ENCODE measurements at places on chromosomes 6 and 20.
A peak's percentile ranks its signal among the peaks of the same experiment; 100 is the strongest.

GRCh38 chr6:36210886-36211595 is 14.5 kb downstream of the BRPF3 start:
- H3K4me1 ChIP-seq: no peaks in the 10 kb centered on the region
- no peak for DNase-seq
- H3K27ac ChIP-seq: no peak overlapping the region
- no peaks in the 10 kb centered on the region for H3K27me3 ChIP-seq
- H3K4me3 ChIP-seq: no peak overlapping the region

DNA sequence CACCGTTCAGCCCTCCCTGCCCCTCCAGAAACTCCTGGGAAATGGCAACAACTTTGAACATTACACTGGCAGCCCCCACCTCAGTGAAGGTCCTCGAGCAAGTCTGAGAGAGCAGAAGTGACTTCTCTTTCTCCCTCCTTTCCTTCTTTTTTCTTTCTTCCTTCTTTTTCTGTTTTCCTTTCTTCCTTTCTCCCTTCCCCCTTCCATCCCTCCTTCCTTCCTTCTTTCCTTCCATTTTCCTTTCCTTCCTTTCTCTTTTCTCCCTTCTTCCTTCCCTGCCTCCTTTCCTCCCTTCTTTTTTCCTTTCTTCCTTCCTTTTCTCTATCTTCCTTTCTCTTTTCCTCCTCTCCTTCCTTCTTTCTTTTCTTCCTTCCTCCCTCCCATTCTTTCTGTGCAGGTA is 162.7 kb downstream of the UNC5CL start:
- no peak for DNase-seq
- H3K27ac ChIP-seq: no peak overlapping the region
- H3K4me3 ChIP-seq: no peak overlapping the region
- no peaks in the 10 kb centered on the region for H3K4me1 ChIP-seq

DNA sequence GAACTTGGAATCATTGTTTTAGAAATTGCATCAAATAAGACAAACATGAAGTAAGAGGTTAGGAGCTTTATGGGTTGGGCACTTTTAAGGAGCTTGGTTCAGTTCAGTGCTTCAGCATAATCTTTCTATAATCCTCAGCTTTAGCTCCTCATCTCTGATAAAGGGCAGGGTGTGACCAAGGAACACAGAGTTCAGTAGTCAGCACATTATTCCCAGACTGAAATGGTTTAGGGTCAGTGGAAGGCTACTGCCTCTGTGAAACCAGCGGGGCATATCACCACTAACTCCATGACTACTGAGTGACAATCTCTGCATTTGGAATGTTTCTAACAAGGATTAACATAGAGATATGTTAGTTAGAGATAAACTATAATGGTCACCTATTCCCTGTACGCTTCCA is 36.9 kb downstream of the CRYBG1 start:
- H3K4me1 ChIP-seq: no peaks in the 10 kb centered on the region
- H3K36me3 ChIP-seq: no peaks in the 10 kb centered on the region
- peaks cover 3% of the 10 kb centered on the region for H3K27me3 ChIP-seq
- H3K4me3 ChIP-seq: no peak overlapping the region
- H3K27ac ChIP-seq: no peak overlapping the region
- DNase-seq: no peak

DNA sequence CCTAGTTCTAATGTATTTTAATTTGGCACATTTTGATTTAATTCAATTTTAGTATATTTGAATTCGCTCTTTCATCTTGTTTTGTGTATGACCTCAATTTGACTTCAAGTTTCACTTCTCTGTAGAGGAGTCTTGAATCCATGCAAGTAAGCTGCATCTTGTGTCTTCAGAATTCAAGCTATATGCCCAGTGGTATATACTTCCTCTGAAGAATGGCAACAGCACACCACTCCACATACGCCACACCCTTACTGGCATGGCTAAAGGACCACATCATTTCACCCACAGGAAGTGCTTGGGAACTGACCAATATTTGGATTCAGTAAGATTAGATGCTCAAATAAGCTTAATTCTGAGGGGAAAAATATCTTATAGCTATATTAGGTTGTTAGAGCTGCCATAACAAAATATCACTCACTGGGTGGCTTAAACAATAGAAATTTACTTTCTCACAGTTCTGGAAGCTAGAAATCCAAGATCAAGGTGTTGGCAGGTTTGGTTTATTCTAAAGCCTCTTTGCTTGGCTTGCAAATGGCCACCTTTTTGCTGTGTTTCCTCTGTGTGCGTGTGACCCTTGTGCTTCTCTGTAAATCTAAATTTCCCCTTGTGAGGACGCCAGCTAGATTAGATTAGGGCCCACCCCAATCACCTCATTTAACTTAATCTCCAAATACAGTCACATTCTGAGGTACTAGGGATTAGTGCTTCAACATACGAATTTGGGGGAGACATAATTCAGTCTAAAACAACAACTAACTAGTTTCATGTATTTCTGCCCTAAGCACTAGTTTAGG is 2.8 kb upstream of the ASF1A start:
- H3K4me1 ChIP-seq: peaks cover 14% of the 10 kb centered on the region
- H3K4me3 ChIP-seq: no peak overlapping the region
- H3K36me3 ChIP-seq: no peaks in the 10 kb centered on the region
- no peak overlapping the region for H3K27ac ChIP-seq

DNA sequence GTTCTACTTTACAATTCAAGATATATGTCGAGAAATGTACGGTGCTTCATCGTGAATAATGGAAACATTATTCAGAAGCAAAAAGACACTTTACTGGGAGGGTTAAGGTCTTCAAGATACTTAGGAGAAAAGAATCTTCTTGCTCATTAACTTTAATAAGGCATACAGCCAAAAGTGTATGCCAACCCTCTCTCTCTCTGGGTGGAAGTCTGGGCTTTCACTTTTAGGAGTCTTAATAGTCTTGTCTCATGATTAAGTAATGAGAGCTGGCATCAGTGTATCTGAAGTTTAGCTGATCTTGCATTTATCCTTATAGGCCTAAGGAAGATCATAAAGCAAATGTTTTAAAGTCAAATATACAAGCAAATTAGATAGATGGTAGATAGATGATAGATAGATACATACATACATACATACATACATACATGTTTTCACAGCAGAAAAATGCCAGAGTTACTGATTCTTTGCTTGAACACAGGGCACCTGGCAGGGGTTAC is 21.5 kb downstream of the OLIG3 start:
- no peaks in the 10 kb centered on the region for H3K36me3 ChIP-seq
- H3K27me3 ChIP-seq: no peaks in the 10 kb centered on the region
- no peaks in the 10 kb centered on the region for H3K4me1 ChIP-seq
- no peak overlapping the region for H3K4me3 ChIP-seq

DNA sequence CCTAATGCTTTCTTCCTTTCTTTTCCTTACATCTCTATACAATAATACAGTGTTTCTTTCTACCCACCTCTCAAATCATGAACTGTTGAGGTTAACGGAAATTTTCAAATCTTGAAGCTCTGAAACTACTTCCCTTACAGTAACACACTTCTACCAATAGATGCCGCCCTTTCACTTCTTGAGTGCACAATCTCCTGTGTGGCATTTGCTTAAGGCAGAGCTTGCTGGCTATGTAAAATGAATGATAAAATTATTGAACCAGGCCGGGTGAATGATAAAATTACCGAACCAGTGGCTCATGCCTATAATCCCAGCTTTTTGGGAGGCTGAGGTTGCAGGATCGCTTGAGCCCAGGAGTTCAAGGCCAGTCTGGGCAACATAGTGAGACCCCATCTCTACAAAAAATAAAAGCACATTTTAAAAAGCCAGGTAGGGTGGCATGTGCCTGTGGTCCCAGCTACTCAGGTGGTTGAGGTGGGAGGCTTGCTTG is 56.8 kb downstream of the KCNS1 start:
- DNase-seq: no peak
- no peaks in the 10 kb centered on the region for H3K27me3 ChIP-seq
- H3K4me1 ChIP-seq: peaks cover 21% of the 10 kb centered on the region

- no peaks in the 10 kb centered on the region for H3K27me3 ChIP-seq
- DNase-seq: peak; percentile 50
- no peak overlapping the region for H3K4me3 ChIP-seq
- H3K36me3 ChIP-seq: no peaks in the 10 kb centered on the region
These were observed 98.3 kb downstream of the HAO1 start for GRCh38 chr20:7841971-7842310.

- H3K4me3 ChIP-seq: no peak overlapping the region
- peak; percentile 12 for DNase-seq
- peaks cover 10% of the 10 kb centered on the region for H3K4me1 ChIP-seq
- H3K36me3 ChIP-seq: no peaks in the 10 kb centered on the region
- no peak overlapping the region for H3K27ac ChIP-seq
These were observed 469.1 kb upstream of the RUNX2 start for GRCh38 chr6:44858998-44859397.

- no peak overlapping the region for H3K27ac ChIP-seq
- H3K27me3 ChIP-seq: no peaks in the 10 kb centered on the region
- no peak overlapping the region for H3K4me3 ChIP-seq
- no peaks in the 10 kb centered on the region for H3K4me1 ChIP-seq
- peak; percentile 36 for DNase-seq
These were observed 67.1 kb upstream of the ADGRF1 start for GRCh38 chr6:47109281-47109680.

- no peak for DNase-seq
- H3K27ac ChIP-seq: no peak overlapping the region
- no peaks in the 10 kb centered on the region for H3K27me3 ChIP-seq
- peaks cover 89% of the 10 kb centered on the region for H3K4me1 ChIP-seq
- no peaks in the 10 kb centered on the region for H3K36me3 ChIP-seq
- H3K4me3 ChIP-seq: no peak overlapping the region
These were observed 16.8 kb downstream of the GCLC start for GRCh38 chr6:53528107-53528506.

DNA sequence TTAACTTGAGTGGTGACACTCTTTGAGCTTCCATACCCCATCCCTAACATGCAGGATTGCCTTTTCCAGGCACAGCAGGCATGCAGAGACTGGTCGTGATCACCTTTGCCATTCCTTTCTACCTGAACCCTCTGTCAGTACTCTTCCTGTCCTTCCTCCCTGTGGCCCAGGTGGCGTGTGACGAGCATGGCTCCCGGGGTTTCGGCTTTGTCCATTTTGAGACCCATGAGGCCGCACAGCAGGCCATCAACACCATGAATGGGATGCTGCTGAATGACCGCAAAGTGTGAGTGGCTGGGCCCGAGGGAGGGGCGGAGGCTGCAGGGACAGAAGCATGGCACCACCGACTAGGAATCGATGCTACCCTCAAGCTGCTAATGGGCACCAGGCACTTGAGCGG is 6.7 kb downstream of the PABPC1L start:
- no peaks in the 10 kb centered on the region for H3K4me1 ChIP-seq
- no peaks in the 10 kb centered on the region for H3K36me3 ChIP-seq
- H3K27ac ChIP-seq: no peak overlapping the region
- DNase-seq: no peak
- no peak overlapping the region for H3K4me3 ChIP-seq

DNA sequence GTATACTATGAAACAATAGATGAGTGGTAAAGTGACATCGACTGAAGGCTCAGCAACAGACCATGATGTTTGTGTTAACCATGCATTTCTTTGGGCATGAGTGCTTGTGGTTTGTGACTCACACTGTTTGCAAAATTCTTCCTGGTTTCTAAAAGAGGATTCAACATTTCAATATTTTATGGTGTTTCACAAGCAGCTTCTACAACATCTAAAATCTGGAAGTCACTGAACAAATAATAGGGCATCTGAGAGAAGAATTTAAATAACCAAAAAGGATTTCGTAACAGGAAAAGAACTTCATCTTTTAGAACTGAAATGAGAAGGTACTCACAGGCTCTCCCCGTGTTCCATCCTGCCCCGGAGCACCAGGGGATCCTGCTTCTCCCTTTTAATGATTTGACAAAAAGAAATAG is 146.2 kb downstream of the COL21A1 start:
- no peaks in the 10 kb centered on the region for H3K27me3 ChIP-seq
- peaks cover 3% of the 10 kb centered on the region for H3K36me3 ChIP-seq
- no peak overlapping the region for H3K27ac ChIP-seq
- no peak for DNase-seq
- no peak overlapping the region for H3K4me3 ChIP-seq
- H3K4me1 ChIP-seq: no peaks in the 10 kb centered on the region

GRCh38 chr6:36929607-36930006 is 24.9 kb upstream of the PI16 start:
- no peaks in the 10 kb centered on the region for H3K27me3 ChIP-seq
- H3K27ac ChIP-seq: no peak overlapping the region
- no peak overlapping the region for H3K4me3 ChIP-seq
- peaks cover 30% of the 10 kb centered on the region for H3K4me1 ChIP-seq
- peaks cover 12% of the 10 kb centered on the region for H3K36me3 ChIP-seq

- peak overlapping the region; percentile 73 for H3K27ac ChIP-seq
- H3K36me3 ChIP-seq: peaks cover 24% of the 10 kb centered on the region
- no peaks in the 10 kb centered on the region for H3K27me3 ChIP-seq
- no peak overlapping the region for H3K4me3 ChIP-seq
- peak; percentile 41 for DNase-seq
- peaks cover 35% of the 10 kb centered on the region for H3K4me1 ChIP-seq
These were observed 7.7 kb downstream of the MANBAL start for GRCh38 chr20:37297066-37297736.

DNA sequence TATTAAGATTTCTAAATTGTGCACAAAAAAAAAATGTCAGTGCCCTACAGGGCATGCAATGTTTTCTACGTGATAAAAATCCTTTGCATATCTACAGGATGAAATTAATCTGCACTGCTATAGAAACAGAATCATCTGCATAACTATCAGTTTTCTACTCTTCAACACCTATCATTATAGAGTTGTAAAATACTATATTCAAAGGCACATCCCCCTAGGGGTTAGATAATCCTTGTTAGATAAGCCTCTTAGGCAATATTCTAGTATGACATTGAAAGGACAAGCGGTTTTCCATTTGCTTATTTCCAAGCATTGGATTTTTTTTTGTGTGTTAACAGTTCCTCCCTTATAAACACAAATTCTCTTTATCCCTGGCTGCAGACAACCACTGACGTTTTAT is 98.7 kb upstream of the LAMA2 start:
- no peaks in the 10 kb centered on the region for H3K36me3 ChIP-seq
- no peak for DNase-seq
- no peaks in the 10 kb centered on the region for H3K27me3 ChIP-seq
- no peak overlapping the region for H3K4me3 ChIP-seq
- no peaks in the 10 kb centered on the region for H3K4me1 ChIP-seq

- no peaks in the 10 kb centered on the region for H3K4me1 ChIP-seq
- H3K36me3 ChIP-seq: no peaks in the 10 kb centered on the region
- H3K27ac ChIP-seq: no peak overlapping the region
These were observed 400.3 kb downstream of the TFAP2A start for GRCh38 chr6:10014557-10014956.

DNA sequence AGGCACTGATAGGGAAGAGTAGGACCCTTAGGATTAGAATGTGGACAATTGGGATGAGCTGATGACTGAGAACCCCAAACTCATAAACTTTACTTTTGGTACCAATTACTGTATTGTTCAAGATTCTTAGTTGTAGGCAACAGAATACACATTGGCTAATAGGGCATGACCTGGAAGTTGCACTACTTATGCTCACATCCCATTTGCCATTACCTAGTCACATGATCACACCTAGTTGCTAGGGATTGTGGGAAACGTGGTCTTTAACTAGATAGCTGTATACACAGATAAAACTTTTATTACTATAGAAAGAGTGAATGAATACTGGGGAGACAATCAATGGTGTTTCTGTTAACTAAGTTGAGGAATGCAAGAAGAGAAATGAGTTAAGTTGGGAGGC is 113.4 kb upstream of the AKIRIN2 start:
- no peaks in the 10 kb centered on the region for H3K27me3 ChIP-seq
- no peaks in the 10 kb centered on the region for H3K36me3 ChIP-seq
- DNase-seq: no peak
- no peak overlapping the region for H3K4me3 ChIP-seq

- H3K27me3 ChIP-seq: peaks cover 73% of the 10 kb centered on the region
- peak overlapping the region; percentile 57 for H3K4me3 ChIP-seq
- no peak for DNase-seq
- H3K27ac ChIP-seq: peak overlapping the region; percentile 66
- H3K4me1 ChIP-seq: peaks cover 14% of the 10 kb centered on the region
These were observed 24.9 kb upstream of the MAP3K7 start for GRCh38 chr6:90611543-90612312.

- no peaks in the 10 kb centered on the region for H3K27me3 ChIP-seq
- H3K36me3 ChIP-seq: no peaks in the 10 kb centered on the region
- H3K4me3 ChIP-seq: no peak overlapping the region
These were observed 638.5 kb downstream of the COL12A1 start for GRCh38 chr6:74567281-74567922.

All from stomach (tissue), 19 donors.